Neural crest cell (in vitro differentiated cells): ENCODE measurements at places on chromosomes 16 and 17. TPM values are rescaled to one million over a fixed set of nuclear protein-coding genes. Genes with fewer than 3 reads are reported as not detected.
A peak's percentile ranks its signal among the peaks of the same experiment; 100 is the strongest.

Gene MEOX1
- 1.1 and 1.7 TPM in 2 replicates for total RNA-seq

DNA sequence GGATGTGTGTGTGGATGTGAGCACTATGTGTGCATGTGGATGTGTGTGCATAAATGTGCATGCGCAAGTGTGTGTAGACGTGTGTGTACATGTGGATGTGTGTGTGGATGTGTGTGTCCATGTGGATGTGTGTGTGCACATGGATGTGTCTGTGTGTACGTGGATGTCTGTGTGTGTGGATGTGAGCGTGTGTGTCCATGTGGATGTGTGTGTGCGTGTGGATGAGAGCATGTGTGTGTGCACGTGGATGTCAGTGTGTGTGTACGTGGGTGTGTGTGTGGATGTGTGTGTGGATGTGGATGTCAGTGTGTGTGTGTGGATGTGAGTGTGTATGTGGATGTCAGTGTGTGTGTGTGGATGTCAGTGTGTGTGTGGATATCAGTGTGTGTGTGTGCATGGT is 63.6 kb upstream of the DOC2B start:
- no peak overlapping the region for H3K4me3 ChIP-seq
- peaks cover 3% of the 10 kb centered on the region for H3K27me3 ChIP-seq
- H3K36me3 ChIP-seq: no peaks in the 10 kb centered on the region
- H3K4me1 ChIP-seq: no peaks in the 10 kb centered on the region

Gene GUCY2D
- total RNA-seq: not detected in 2 replicates

- H3K4me3 ChIP-seq: no peak overlapping the region
- no peak overlapping the region for H3K27ac ChIP-seq
- H3K4me1 ChIP-seq: peaks cover 14% of the 10 kb centered on the region
Measured at GRCh38 chr16:83762141-83762991, 45.4 kb upstream of the HSBP1 start.

- no peaks in the 10 kb centered on the region for H3K36me3 ChIP-seq
- DNase-seq: no peak
- H3K27me3 ChIP-seq: no peaks in the 10 kb centered on the region
- H3K4me3 ChIP-seq: no peak overlapping the region
- H3K4me1 ChIP-seq: no peaks in the 10 kb centered on the region
Measured at GRCh38 chr16:28527985-28528384, 10.8 kb downstream of the NUPR1 start.

DNA sequence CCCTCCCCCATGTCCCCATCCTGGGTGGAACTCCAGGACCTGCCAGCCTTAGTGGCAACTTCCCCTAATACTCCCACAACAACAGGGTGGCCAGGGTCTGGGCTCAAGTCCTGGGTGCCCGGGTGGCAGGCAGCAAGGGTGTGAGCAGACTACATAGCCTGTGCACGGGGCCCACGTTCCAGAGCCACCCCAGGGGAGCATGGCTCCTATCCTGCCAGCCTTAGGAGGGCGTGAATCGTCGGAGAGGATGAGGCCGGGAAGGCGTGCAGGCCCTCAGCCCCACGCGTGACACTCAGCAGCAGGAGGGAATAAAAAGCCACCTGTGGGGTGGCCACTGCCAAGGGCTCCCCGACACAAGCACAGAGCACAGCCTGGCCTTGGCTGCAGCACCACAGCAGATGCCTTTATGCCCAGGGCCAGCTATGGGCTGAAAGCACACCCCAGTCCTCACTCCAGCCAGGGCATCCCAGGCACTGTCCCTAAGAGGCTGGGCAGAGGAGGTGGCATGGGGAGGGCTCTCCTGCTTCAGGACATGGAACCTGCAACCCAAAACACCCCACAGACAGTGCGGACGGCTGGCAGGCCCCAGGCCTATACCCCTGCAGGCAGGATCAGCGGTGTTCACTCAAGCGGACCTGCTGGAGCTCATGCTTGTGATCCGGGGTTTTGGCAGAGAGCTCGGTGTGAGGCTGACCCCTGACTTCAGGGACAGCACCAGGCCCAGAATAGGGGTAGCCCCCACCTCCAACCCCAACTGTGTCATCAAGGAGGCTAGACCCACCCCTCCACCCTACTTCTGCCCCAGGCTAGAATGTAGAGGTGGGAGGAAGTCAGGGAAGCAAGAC is 2.7 kb downstream of the BCAR1 start:
- H3K27ac ChIP-seq: no peak overlapping the region
- H3K27me3 ChIP-seq: peaks cover 7% of the 10 kb centered on the region
- H3K4me1 ChIP-seq: peaks cover 68% of the 10 kb centered on the region
- peak overlapping the region; percentile 78 for H3K4me3 ChIP-seq
- no peak for DNase-seq

Gene IGSF6
- total RNA-seq: not detected in 2 replicates

GRCh38 chr17:10739386-10739785 is 9.6 kb upstream of the TMEM220 start:
- peaks cover 7% of the 10 kb centered on the region for H3K27me3 ChIP-seq
- H3K36me3 ChIP-seq: no peaks in the 10 kb centered on the region
- H3K4me1 ChIP-seq: peaks cover 11% of the 10 kb centered on the region
- H3K4me3 ChIP-seq: no peak overlapping the region
- DNase-seq: no peak

- H3K4me1 ChIP-seq: peaks cover 32% of the 10 kb centered on the region
- H3K27ac ChIP-seq: no peak overlapping the region
- peaks cover 27% of the 10 kb centered on the region for H3K27me3 ChIP-seq
- DNase-seq: no peak
Measured at GRCh38 chr17:77782201-77782600, 176.3 kb upstream of the TNRC6C start.

Gene C16orf54
- total RNA-seq: not detected in 2 replicates

Gene ACE
- total RNA-seq: 0.42 and 0.61 TPM in 2 replicates
